ENCODE measurements at places on chromosomes 7 and 10.

DNA sequence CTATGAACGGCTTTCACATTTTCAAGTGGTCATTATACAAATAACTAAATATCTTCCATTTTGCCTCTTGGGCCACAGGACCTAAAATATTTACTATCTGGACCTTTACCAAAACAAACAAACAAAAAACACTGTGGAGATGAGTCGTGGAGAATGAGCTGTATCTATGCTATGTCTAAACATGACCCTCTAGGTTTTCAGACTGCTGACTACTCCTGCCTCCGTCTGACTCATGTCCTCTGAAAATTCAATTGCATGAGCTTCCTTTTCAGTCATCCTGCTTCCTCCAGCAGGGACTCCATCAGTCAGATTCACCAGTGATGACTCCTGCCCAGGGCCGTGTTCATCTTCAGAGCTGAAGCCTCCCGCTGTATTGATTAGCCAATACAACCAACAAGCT lies 96.8 kb downstream of the COL28A1 start:
- peak; percentile 97 for DNase-seq

DNA sequence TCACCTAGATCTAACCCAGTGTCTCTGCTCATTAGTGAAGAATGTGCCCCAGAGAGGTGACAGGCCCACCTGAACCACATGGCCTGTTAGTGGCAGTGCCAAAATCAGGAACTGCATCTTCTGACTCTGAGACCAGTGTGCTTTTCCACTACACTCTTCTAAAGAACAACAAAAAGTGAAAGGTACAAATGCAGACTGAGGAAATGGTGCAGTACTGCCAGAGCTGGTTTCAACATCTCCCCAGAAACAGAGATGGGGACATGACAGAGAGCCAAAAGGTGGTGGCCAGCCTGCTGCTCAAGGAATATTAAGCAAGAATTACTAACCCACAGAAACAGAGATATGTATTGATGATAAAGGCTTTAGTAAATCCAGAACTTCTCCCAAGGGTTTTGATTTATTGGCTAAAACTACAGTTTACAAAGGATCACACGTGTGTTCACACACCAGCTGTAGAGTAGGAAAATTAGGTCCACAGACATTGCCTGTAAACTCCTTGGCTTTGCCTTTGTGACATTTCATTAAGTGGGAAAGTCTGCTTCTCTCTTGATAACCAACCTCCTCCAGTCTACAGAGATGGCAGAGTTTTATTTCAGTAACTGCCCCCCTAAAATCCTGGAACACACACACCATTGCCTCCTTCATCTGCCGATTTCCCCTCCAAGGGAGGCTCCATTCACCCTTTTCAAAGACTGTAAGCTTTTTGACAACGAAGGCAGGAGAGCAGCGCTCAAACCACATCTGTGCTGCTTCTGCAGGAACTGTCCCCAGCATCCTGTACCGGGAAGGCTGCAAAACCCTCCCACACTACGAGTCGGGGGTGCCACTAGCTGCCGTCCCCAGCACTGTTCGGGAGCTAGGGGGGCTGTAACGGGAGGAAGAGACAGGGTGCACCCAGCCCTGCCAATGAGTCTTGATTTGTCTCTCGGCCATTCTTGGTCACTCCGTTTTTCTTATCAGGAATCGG lies 29.8 kb downstream of the GSDME start:
- no peak for DNase-seq

DNA sequence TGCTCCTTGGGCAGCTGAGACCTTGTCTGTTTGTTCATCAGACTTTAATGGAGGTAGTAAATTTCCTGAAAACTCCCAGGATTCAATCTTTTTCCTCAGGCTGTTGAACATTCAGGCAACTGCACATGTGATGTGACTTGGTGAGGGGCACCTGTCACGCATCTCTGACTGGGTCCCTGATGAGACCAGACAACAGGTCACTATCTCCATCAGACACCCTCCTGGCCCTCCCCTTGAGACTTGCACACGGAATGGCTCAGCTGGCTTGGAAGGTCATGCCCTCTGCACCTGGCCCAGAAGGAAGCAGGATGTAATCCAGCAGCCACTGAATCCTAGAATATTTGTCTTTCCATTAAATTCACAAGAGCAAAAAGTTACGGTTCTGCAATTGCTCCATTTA lies 15.9 kb downstream of the AQP1 start:
- DNase-seq: no peak

DNA sequence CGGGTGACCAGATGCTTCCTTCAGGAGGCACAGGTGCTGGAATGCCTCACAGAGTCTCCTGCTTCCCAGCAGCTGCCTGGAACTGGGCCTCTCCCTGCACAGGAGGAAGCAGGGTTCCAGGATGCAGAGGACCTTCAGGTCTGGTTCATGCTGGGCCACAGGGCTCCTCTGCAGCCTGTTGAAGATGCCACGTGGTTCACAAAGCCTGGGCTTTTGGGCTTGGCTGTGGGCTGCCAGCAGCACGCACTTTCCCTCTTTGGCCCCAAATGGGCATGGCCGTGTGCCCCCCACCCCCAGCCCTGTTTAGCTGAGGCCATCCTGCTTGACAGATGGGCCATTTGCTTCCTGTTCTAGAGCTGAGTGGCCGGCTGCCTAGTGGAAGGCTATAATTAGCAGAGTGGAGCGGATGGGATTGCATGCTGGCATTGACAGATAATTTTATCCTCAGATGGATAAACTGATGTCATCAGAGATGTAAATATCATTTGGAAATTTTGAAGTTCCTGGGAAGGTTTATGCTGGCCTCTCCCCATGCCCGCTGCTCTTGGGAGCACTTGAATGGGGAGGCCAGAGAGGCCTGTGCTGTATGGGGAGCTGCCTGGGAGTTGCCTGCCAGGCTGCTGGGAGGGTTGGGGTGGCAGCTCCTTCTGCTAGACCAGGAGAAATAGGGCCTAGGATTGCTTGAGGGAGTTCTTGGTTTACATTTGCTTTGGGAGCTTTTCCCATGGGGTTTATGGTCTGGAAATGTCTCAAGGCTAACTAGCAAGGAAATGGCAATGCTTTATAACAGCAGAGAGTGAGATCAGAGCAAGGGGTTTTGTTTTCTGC lies 28.2 kb downstream of the TSPAN15 start:
- DNase-seq: no peak

- no peak for DNase-seq
These were observed 1.5 kb upstream of the C10orf95 start for GRCh38 chr10:102452672-102453340.

GRCh38 chr7:107122486-107122911 lies 46.3 kb upstream of the HBP1 start:
- DNase-seq: no peak

- no peak for DNase-seq
These were observed 474.6 kb upstream of the FZD8 start for GRCh38 chr10:36116731-36117130.

GRCh38 chr7:18390535-18390907 lies 105.0 kb upstream of the HDAC9 start:
- DNase-seq: no peak

GRCh38 chr10:88091490-88092061 lies 228.2 kb downstream of the PTEN start:
- no peak for DNase-seq

DNA sequence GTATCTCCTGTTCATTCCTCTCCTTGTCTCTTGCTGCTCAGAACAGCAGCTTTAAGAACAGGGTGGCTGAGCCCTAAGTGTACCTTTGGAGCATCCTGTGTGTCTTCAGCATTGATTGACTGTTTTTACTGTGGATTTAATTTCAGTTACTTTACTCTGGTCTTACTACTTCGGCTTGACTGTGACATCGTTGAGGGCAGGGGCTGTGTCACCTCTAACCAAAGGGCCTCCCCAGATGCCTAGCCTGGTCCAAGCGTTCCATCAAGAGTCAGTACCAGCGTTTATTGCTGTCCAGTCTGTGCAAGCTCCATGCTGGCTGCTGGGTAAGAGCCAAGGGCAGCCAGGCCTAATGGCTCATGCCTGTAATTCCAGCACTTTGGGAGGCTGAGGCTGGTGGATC lies 32.4 kb downstream of the CCM2 start:
- DNase-seq: no peak

DNA sequence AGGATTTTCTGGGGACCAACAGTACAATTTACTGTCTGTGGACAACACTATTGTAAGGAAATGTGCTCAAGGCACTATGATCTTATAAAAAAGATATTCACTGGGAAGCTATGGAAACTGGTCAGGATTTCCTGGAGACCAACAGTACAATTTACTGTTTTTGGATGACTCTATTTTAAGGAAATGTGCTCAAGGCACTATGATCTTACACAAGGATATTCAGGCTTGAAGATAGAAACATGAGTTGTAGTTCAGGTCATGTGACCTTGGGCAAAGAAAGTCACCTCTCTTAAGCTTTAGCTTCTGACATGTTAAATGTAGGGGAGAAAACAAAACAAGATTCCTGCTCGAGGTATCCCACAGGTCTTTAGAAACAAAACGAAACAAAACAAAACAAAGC lies 1.7 kb upstream of the ITPRID1 start:
- no peak for DNase-seq

GRCh38 chr7:116279217-116279616 lies 68.9 kb downstream of the TES start:
- DNase-seq: no peak

DNA sequence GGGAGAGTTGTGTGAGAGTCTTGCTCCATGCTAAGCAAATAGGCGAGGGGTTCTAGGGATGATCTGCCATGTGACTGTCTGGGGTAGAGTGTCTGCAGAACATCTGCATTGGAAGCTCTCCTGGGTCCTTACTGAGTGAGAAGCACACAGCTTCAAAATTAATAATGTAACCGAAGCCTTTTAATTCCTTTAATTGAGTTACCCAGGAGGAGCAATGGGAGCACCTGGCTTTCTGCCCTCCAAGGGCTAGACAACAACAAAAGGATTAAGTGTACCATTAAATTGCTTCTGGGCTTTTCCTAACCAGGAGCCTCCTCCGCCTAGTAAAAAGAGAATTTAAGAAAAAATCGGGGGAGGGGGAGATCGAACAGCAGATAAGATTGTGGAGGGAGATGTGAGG lies 102.0 kb upstream of the TBX20 start:
- DNase-seq: no peak

GRCh38 chr7:602341-603141 lies 82.9 kb upstream of the PDGFA start:
- DNase-seq: no peak

- DNase-seq: peak; percentile 5
These were observed 41.8 kb downstream of the STK32C start for GRCh38 chr10:132265890-132266496.

DNA sequence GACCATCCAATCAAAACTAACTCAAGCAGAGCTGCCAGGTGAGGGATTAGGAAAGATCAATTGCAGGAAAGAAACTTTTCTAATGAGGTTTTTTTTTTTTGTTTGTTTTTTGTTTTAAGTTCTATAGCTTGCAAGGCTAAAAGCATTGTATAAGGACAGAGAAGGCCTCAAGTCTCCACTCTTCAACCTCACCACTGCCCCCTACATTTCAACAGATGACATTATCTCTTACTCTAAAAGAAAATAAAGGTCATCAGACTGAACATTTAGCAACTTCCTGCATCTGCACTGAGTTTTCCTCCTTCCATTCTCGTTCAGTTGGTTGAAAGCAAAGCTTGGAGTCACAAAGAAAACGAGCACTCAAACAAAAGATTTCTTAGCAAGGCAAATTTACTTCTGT lies 45.2 kb upstream of the EXOC4 start:
- DNase-seq: no peak
